Stimulated activated CD4-positive, alpha-beta T cell treated with anti-CD3 and anti-CD28 coated beads, Interleukin-1b, Interleukin-23, amount 100 ng/mL, for 1 hour (primary cell): ENCODE measurements at places on chromosomes 4 and X.

DNA sequence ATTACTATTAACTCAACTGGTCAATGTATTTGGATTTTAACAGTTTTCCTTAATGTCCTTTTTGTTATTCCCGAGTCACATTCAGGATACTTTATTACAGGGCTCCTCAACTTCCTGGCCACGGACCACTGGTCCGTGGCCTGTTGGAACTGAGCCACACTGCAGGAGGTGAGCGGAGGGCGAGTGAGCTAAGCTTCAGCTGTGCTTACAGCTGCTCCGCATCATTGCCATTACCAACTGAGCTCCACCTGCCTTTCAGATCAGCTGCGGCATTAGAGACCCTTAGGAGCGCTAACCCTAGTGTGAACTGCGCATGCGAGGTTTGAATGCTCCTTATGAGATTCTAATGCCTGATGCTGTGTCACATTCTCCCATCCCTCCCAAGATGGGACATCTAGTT, 591.7 kb downstream of the CCSER1 start:
- no peak for DNase-seq

- DNase-seq: no peak
Observed at GRCh38 chrX:72126048-72126415, 5.7 kb downstream of the RTL5 start.

DNA sequence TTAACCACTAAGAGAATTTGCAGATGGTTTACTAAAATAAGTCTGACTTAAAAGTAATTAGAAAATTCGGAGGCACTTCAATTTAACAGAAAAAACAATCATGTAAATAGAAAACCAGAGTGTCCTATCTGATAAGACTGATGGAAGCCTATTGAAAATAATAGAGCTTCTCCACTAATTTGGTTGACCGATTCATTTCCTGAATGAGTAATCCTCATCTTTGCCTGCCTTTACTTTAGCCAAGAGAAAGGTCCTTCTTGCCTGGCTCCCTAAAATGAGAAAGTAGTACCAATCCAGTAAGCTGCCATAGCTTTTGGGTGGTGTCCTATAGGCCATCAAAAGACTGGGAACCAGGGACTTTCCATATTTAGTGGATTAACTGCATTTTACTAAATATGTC, 48.4 kb downstream of the KCNIP4 start:
- DNase-seq: no peak

- no peak for DNase-seq
Observed at GRCh38 chr4:138935-139334, 14.6 kb downstream of the ZNF718 start.

DNA sequence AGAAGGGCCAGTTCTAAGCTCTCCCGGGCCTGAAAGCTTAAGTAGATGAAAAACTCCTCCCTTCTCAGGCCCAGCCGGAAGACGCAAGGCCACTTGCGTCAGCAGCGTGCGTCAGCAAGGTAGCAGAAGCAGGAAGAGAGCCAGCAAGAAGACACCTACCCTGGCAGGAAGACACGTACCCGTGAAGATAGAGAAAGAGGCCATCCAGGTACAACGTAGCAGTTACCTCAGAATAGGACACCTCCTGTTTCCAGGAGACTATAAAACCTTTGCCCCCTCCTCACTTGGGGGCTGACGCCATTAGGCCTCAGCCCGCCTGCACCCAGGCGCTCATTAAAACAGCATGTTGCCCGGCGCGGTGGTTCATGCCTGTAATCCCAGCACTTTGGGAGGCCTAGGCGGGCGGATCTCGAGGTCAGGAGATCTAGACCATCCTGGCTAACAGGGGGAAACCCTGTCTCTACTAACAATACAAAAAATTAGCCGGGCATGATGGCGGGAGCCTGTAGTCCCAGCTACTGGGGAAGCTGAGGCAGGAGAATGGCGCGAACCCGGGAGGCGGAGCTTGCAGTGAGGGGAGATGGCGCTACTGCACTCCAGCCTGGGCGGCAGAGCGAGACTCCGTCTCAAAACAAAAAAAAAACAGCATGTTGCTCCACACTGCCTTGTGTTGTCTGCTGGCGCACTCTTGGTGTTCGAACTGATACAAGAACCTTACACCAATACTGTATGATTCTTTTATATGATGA, 242.7 kb upstream of the NWD2 start:
- DNase-seq: no peak

DNA sequence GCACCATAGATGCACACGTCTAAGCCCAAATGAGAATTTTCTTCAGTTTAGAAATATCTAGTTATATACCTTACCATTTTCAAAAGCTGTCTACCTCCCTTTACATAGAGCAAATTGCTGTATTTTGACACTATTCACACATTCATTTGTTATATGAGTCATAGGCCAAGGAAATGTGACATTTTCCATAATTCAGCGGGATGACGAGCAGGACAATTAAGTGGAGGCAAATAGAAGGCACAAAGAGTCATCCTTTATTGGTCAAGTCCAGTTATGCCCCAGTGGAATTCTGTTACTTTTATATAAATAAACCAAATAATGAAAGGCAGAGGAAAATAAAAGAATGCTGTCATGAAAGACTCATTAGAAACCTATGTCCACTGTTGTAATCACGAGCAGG, 27.9 kb downstream of the FGF13 start:
- no peak for DNase-seq
